ENCODE measurements at places on chromosomes 7 and 10. TPM values are rescaled to one million over a fixed set of nuclear protein-coding genes. Genes with fewer than 3 reads are reported as not detected.

GRCh38 chr7:142813226-142813625 lies 41.6 kb upstream of the EPHB6 start:
- H3K27me3 ChIP-seq: peaks cover 4% of the 10 kb centered on the region
- peak; percentile 46 for DNase-seq
- H3K27ac ChIP-seq: no peak overlapping the region
- no peaks in the 10 kb centered on the region for H3K4me1 ChIP-seq
- H3K4me3 ChIP-seq: no peak overlapping the region

DNA sequence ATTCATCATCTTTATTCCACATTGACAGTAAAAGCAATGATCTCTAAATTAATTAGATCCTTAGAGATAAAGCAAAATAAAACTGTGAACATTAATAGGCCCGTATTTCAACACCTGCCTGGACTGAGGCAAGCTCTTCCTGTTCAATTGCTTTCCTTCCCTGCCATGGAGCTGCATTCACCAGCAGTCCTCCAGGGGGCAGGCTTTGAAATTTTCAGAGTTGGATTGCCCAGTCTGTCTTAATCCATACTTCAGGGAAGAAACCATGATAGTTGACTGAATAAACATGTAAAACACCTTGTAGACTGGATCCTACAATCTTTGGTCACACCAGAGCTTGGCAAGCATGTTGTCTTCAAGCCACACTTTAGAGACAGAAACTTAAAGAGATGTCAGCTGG lies 936.6 kb downstream of the NRG3 start:
- no peaks in the 10 kb centered on the region for H3K27me3 ChIP-seq
- H3K4me3 ChIP-seq: no peak overlapping the region
- H3K27ac ChIP-seq: no peak overlapping the region
- H3K4me1 ChIP-seq: no peaks in the 10 kb centered on the region
- H3K36me3 ChIP-seq: no peaks in the 10 kb centered on the region

DNA sequence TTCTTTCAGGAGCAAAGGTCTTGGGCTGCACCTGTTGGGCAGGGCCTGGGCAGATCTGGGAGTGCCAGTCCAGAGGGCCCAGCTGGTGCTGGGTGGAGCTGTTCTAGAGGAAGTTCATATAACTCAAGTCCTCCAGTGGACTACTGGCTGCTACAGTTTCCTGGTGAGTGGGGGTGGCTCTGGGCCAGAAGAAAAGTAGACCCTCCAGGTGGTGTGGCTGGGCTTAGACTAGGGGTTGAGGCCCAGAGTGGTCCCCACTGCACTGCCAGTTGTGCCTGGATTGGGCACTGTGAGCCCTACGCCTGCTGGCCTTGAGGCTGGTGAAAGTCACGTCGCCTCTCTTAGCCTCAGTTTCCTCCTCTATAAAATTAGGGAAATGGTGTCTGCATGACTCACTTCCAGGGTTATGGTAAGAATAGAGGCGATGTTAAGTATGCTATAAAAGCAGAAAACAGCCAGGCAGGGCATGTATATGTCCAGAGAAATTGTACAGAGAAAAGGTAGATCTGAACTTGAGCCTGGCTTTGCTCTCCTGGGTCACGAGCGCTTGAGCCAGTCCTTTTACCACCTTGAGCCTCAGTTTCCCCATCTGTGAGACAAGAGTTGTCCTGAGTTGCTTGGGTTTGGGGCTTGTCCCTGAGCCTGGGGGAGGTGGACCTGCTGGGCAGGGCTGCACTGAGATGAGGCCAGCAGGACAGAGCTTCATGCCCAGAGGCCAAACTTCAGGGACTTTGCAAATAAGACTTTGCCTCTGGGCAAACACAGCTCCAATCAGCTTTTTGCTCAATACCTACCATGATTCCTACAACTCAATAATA lies 3.8 kb upstream of the CLDN3 start:
- H3K4me1 ChIP-seq: peaks cover 4% of the 10 kb centered on the region
- H3K4me3 ChIP-seq: no peak overlapping the region
- H3K27ac ChIP-seq: no peak overlapping the region
- DNase-seq: no peak
- no peaks in the 10 kb centered on the region for H3K36me3 ChIP-seq

Gene SPDYE2B
- total RNA-seq: not detected

Gene BICC1
- 38.9 TPM for total RNA-seq

- no peak overlapping the region for H3K4me3 ChIP-seq
- no peaks in the 10 kb centered on the region for H3K27me3 ChIP-seq
- no peak for DNase-seq
- no peaks in the 10 kb centered on the region for H3K4me1 ChIP-seq
- no peaks in the 10 kb centered on the region for H3K36me3 ChIP-seq
Observed at GRCh38 chr7:82616059-82616728, 172.6 kb upstream of the CACNA2D1 start.

Gene ASAH2
- 0.18 TPM for total RNA-seq

DNA sequence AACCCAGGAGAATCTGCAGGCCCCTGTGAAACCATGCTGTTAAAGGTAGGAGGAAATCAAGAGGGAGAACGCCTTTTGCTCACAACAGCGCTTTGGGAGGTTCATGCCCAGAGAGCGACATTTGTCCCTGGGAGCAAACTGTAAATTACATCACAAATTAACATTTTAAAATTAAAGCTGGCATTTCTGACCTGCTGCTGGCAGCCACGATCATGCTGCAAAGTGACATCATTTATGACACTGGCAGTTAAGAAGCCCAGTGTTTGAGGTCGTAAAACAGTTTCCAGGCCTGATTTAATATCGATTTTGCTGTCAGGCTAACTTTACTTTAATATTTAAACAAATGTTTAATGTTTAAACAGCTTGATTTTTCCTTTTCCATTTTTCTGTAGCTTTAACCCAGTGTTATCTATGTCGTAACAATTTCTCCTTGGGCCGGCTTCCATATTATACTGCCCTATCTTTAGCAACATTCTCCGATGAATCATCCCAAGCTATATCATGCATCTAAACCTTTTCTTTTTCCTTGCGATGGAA lies 86.5 kb upstream of the NPVF start:
- H3K27me3 ChIP-seq: no peaks in the 10 kb centered on the region
- no peak overlapping the region for H3K27ac ChIP-seq
- H3K4me1 ChIP-seq: no peaks in the 10 kb centered on the region

GRCh38 chr7:68200051-68200670 lies 1203.5 kb downstream of the TYW1 start:
- no peaks in the 10 kb centered on the region for H3K36me3 ChIP-seq
- H3K27ac ChIP-seq: no peak overlapping the region
- H3K27me3 ChIP-seq: no peaks in the 10 kb centered on the region

DNA sequence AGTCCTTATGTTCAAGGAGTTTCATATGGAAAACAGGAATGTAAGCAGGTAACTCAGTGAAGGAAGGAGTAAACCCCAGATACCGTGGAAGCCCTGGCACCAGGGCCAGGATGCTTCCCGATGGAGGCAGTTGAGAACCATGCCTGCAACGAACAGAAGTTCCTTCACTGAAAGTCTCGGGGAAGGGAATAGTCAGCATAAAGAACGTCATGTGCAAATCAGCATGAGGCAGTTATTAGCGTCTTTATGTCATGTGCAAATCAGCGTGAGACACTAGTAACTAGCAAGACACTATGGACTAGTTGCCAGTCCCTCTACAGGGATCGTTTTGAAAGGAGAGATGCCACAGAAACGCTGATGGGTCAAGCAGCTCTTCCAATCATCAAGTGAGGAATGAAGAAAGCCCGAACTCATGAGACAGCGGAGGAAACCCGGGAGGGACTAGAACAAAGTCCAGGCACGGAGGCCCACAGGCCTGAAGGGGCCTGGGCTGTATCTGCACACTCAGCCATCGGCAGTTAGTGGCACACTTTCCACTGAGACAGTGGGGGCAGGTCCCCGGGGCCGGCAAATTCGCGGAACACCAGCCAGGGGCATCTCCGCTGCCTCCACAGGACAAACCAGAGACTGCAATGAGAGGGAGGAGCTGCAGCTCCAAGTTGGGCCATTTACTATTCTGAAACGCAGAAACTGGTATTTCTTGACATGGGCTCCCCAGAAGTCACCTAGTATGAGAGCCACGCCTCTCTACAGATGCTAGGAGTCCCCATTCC lies 109.6 kb downstream of the SFMBT2 start:
- H3K27ac ChIP-seq: no peak overlapping the region
- no peak overlapping the region for H3K4me3 ChIP-seq
- no peaks in the 10 kb centered on the region for H3K27me3 ChIP-seq
- H3K36me3 ChIP-seq: no peaks in the 10 kb centered on the region
- DNase-seq: no peak
- peaks cover 3% of the 10 kb centered on the region for H3K4me1 ChIP-seq

DNA sequence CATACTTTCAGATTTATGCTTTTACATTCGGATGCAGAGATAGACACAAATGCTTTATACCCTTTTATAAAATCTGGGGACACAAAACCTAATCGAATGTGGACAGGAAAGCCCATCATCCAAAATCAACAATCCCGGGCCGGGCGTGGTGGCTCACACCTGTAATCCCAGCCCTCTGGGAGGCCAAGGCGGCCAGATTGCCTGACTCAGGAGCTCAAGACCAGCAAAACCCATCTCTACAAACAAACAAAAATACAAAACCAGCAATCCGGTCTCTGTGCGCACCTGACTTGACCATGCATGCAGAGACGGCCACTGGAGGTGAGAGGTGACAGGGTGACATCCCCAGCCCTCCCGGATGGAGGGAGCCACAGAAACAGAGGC lies 13.5 kb downstream of the COBL start:
- DNase-seq: no peak
- no peaks in the 10 kb centered on the region for H3K4me1 ChIP-seq
- no peak overlapping the region for H3K4me3 ChIP-seq
- no peaks in the 10 kb centered on the region for H3K27me3 ChIP-seq
- H3K27ac ChIP-seq: no peak overlapping the region

DNA sequence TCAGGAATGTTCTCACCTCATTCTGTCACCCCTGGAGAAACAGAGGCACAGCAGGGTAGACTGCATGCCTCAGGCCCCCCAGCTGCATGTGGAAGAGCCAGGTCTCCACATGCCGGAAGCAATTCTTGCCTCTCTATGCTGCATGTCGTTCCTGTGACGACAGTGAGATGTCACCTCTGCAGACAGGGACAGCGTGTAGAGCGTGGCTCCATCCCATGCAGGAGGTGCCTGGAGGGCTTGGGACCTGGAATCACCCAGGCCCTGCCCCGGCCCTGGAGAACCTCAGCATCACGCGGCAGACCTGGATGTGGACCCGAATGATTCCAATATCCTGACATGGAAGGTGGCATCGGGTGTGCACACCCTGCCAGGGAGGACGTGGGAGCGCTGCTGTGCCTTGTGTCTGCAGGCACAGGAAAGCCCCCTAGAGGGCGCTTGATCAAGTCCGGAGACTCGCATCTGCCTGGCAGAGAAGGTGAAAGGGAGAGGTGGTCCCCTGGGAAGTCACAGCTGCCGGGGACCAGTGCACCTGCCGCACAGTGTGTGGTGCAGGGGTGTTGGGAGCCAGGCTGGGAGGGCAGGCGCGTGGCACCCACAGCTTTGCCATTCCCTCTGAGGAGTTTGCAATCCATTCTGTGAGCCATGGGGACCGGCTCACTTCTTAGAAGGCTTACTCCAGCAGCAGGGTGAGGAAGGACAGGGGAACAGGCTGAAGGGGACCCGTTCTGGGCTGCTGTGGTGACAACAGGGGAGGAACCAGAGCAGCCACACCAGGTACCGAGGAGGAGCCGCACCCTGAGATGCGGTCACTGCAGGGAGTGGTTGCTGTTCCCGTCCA lies 45.3 kb upstream of the EN2 start:
- DNase-seq: peak; percentile 6
- H3K4me3 ChIP-seq: no peak overlapping the region
- no peaks in the 10 kb centered on the region for H3K4me1 ChIP-seq
- H3K36me3 ChIP-seq: no peaks in the 10 kb centered on the region
- no peak overlapping the region for H3K27ac ChIP-seq
- H3K27me3 ChIP-seq: no peaks in the 10 kb centered on the region

Gene PRKAG2
- 25.6 TPM for total RNA-seq

Gene FAM20C
- total RNA-seq: 7.7 TPM

Gene ZNF398
- total RNA-seq: 7.9 TPM

DNA sequence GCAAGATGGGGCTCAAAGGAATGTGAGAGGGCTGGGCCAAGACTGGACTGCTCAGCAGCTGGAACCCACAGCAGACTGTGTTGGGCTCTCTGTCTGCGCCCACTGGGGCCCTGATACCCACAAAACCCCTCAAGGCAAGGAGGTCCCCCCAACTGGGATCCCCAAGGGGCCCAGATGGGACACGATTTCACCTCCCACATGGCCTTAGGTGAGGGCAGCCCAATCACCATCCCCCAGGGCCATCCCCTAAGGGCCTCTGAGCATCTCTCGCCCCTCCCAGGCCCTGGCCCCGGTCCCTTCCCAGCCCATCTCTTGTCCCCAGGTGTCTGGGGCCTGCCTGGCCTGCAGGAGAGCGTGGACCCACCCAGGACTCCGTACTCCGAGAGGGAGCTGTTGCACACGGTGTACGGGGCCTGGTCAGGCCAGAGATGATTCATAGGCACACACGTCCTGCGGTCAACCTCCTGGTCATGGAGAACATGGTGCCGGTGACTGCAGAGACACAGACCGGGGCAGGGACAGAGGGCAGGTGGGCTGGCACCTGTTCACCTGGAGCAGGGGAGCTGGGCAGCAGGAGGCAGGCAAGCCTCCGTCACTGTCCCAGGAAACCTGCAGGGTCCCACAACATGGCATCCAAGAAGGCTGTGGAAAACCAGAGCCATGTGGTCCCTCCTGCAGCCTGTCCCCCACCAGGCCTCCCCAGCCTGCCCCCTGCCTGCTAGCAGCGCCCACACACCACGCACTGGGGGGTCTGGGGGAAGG lies 21.6 kb downstream of the OGDHL start:
- no peaks in the 10 kb centered on the region for H3K36me3 ChIP-seq
- DNase-seq: no peak
- no peaks in the 10 kb centered on the region for H3K4me1 ChIP-seq
- no peak overlapping the region for H3K27ac ChIP-seq
- H3K27me3 ChIP-seq: no peaks in the 10 kb centered on the region

GRCh38 chr10:116740971-116741370 lies 1.4 kb downstream of the HSPA12A start:
- H3K27me3 ChIP-seq: no peaks in the 10 kb centered on the region
- DNase-seq: no peak
- H3K4me1 ChIP-seq: peaks cover 4% of the 10 kb centered on the region
- peak overlapping the region; percentile 100 for H3K4me3 ChIP-seq
- no peak overlapping the region for H3K27ac ChIP-seq

- H3K27ac ChIP-seq: no peak within 1 kb of the TSS
- peaks cover 36% of the 10 kb centered on the region for H3K4me1 ChIP-seq
- no peak for DNase-seq
- H3K4me3 ChIP-seq: no peak within 1 kb of the TSS
Observed at GRCh38 chr10:86968271-86968993, at the start of gene ADIRF. Gene ADIRF (plus strand): TSS chr10:86968482. CDS start chr10:86968545, 63 bp downstream.

- peaks cover 33% of the 10 kb centered on the region for H3K27me3 ChIP-seq
- H3K4me1 ChIP-seq: no peaks in the 10 kb centered on the region
- DNase-seq: no peak
- peak overlapping the region; percentile 50 for H3K4me3 ChIP-seq
Observed at GRCh38 chr7:149772956-149773434, 393 bp downstream of the ZNF467 start.

Data from IMR-90 (cell line).